ENCODE measurements at places on chromosomes 5 and 9.
A peak's percentile ranks its signal among the peaks of the same experiment; 100 is the strongest.

GRCh38 chr9:91092214-91092613 is 269.5 kb downstream of the AUH start:
- DNase-seq, result no peak

GRCh38 chr9:131008563-131008908 is 438 bp upstream of the LAMC3 start:
- no peak for DNase-seq

DNA sequence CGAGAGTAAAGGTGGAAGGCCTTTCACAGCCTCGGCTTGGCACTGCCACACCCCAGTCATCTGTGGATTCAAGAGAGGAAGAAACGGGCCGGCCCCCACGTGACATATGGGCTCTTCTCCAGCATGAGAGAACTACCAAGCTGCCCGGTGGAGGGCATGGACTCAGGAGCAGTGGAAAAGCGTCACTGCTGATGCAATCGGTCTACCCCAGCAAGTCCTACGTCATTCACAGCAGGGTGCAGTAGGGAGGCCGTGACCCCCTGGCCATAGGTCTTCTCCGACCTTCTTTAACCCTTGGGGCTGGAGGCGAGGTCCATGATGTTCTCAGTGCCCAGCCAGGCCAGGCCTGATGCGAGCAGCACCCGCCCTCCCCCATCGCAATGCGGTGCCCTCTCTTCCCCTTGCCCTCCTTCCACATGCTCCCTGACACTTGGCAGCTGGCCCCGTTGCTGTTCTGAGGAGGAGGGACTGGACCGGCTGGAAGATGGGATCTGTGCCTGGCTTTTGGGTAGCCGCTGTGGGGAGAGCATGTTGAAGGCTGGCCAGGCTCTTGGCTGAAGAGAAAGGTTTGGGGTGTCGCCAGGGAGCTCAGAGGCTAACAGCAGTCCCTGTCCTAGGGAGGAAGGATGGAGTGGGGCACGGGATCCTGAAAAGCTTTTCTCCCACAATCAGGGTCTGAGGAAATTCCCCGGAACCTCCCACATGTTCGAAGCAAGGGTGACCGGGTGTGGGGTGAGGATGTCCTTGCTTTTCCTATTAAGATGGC is 89.8 kb downstream of the LIFR start:
- DNase-seq, result no peak

DNA sequence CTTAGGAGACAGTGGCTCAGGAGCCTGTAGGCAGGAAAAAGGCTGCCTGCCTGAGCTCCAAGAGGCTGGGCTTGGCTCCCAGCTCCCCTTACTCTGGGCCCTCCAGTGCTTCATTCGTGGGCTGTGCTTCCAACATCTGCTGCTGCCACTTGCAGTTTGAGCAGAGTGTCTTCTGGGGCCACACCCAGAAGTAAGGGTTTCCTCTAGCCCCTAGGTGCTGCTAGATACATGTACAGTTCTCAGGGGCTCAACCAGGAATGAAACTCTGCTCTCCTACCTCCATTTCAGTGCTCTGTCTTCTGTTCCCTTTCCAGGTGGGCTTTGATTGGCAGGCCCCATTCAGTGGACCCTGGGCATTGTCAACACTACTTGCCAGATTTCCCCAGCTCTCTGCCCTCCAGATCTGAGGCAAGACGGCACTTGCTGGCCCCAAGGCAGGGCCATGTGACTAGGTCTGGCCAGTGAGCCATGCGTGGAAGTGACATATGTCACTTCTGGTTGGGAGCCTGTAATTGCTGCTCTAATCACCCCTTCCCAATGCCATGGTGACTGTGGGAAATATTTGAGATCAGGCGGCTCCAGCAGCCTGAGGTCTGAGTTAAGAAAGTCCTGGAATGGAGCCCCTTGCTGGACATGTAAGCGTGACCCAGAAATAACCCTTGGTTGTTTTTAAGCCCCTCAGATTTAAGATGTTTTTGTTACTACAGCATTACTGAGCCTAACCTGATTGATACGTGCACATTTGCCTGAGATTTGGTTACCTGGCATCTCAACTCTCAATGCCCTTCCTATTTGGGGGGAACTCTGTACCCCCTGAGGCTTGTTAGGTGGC is 9.4 kb upstream of the BOD1 start:
- DNase-seq, result no peak

DNA sequence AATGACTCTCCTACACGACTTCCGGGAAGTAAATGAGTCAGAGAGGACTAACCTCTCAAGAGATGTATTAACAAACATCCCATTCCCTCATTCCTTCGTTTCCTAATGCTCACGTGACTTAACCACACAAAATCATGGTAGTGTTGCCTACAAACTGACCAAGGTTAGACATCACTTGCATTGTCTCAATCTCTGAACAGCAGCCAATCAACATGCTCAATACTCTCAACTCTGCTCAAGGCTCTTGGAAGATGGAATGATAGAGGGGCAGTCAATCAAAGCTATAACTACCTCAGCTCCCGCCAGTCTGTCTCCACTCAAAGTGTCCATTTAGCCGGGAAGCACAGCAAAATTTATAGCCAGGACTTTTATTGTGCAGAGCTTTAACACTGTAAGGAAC is 143.8 kb upstream of the PIK3R1 start:
- peak; percentile 15 for DNase-seq

GRCh38 chr9:1878811-1879210 is 136.3 kb upstream of the SMARCA2 start:
- no peak for DNase-seq

DNA sequence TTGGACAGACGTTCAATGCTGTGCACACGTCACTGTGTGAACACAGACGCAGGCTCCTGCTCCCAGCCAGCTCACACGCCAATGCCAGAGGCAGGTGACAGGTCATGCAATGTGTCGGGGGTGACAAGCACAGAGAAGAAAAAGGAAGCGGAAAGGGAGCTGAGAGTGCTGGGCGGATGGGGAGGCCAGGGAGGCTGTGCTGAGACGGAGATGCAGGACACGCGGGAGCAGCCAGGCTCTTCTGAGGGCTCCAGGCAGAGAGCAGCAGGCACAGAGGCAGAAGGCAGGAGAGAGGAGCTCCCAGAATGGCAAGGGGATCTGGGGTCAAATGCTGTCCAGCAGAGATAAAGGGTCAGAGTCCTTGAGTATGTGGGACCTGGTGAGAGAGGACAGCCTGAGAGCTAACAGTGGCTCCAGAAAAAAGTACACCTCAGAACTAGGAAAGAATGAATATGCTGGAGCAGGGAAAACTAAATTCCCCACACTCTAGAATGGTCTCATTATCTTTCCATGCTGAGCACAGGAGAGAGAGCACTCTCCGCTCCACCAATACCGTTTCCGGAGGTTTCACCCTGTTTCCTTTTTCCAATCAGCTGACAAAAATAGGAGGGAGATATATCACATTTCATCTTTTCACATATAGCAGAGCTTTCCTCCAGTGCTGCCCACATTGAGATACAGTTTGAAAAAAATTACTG is 32.8 kb upstream of the NSMF start:
- no peak for DNase-seq

DNA sequence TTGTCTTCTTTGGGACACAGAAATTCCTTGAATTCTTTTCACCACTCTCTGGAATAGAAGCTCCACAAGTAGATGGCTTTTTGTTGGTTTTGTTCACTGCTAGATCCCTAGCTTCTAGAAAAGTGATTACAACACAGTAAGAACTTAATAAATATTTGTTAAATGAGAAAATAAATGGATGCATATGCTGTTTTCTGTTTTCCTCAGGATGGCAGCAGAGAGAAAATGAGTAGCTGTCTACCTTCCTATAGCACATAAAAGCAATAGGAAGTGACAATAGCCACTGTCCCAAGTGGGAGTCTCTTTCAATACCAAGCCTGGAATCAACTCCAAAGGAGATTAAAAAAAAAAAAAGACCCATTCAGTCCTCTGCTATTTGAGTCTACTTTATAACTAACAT is 100.6 kb upstream of the NREP start:
- no peak for DNase-seq

- no peak for DNase-seq
Measured at GRCh38 chr5:80082281-80082680, 47.1 kb downstream of the THBS4 start.

DNA sequence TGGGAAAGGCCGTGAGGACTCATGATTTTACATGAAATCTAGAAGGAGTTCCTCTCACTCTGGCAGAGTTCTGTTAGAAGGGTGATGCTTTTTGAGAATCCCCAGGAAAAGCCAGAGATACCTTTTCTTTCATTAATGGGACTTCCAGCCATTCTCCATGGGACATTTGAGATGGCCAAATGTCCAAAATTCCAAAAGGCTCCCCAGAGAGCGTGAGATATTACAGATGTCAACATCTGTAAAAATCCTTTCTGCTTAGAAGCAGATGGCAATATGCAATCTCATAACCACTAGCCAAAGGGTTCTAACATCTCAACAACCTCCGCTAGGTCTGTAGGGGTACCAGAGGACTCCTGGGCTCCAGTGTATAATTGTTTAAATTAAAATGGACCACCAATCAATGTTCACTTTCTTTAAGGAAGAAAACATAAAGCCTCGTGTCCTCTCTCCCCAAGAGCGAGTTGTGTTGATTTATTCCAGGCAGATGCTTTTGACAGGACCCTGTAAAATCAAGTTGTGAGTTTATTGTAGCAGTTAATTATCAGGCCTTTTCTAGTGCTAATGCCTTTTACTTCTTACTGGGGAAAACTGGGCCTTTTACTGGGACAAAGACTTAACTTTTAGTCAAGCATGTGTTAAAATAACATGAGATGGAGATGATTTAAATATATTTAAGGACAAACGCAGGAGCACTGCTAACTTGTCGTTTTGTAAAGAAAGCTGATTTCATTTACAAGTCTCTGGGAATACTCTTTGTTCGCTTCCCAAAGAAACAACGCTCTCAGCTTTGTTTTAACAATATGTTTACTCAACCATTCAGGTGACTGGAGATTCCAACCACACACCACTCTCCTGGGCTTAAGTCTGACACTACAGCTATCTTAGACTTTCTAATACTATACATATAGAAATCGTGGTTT is 4.8 kb downstream of the GAS1 start:
- DNase-seq, result no peak

DNA sequence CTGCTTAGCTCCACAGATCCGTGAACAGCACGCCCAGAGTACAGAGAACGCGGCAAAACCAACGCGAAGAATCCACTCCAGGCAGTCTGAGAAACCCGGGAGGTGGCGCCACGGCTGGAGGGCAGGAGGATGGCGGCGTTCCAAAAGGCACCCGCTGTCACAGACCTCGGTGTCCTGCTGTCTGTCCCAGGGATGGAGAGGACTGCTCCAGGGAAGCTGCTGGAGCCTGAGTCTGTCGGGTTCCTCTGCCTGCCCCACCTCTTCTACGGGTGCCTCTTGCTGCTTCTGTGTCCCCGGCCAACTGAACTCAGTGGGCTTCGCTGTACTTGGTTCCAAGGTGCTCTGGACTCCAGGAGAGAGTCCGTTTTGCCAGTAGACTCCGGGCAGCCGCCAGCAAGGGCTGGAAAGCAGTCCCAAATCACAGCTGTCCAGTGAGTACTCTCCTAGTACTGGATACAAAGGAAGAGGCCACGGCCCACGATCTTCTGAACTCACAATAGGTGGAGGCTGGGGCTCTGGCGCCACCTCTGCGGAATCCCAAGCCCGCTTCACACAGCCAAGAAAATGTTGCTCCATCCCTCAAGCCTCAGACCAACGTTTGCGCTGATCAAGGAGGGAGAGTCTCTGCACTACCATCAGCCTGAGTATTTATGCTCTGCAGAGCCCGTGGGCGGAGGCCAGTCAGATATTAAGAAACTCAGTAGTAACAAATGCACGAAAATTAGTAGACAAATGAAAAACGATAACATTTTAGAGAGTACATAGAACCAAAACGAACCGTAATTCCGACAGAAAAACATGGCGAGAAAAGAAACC is 440 bp downstream of the ANXA2R start:
- peak; percentile 77 for DNase-seq

DNA sequence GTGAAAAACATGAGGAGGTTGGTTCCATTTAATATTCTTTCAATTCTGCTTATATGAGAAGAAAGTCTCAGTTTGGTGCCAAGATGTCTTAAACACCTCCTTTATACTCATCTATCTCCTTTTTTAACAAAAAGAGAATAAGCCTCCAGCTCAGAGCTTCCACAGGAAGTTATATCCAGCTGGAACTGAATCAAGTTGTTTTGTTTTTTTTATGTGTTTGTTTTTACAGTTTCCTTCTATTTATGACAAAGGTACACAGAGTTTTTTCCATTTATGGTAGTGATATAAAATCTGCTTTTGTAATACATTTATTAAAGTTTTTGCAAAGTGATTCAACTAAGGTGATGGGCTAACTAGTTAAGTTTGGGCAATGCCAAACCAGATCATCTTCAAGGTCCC is 10.4 kb downstream of the SPARC start:
- no peak for DNase-seq

DNA sequence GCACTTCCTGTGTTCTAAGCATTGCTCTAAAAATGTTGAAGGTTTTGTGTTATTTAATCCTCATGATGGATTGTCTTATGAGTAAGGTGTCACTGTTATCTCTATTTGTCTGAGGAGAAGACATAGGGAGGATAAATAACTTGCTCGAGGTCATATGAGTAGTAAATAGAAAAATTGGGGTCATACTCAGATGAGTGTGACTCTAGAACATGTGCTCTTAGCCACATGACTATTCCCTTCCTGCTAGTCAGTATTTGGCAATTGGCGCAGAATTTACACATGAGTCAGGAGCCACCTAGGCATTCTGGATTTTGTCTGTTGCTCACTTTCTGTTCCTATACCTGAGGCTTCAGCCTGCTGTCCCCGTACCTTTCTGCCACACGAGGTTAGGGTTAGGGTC is 234.6 kb upstream of the CD180 start:
- DNase-seq, result no peak

- peak; percentile 11 for DNase-seq
Measured at GRCh38 chr5:146342882-146343865, 4.5 kb downstream of the POU4F3 start.

DNA sequence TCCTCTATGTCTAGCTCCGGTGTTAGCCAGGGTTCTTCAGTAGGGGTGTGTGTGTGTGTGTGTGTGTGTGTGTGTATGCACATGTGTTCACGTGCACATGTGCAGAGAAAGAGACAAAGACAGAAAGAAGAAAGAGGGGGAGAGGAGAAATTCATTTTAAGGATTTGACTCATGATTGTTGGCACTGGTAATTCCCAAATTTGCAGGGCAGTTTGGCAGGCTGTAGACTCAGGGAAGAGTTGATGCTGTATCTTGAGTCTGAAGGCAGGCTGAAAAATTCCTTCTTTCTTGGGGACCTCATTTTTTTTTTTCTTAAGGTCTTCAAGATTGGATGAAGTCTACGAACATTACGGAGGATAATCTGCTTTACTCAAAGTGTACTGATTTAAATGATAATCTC is 335.7 kb downstream of the NSG2 start:
- DNase-seq, result no peak
